ENCODE measurements at places on chromosomes 2 and 18.

DNA sequence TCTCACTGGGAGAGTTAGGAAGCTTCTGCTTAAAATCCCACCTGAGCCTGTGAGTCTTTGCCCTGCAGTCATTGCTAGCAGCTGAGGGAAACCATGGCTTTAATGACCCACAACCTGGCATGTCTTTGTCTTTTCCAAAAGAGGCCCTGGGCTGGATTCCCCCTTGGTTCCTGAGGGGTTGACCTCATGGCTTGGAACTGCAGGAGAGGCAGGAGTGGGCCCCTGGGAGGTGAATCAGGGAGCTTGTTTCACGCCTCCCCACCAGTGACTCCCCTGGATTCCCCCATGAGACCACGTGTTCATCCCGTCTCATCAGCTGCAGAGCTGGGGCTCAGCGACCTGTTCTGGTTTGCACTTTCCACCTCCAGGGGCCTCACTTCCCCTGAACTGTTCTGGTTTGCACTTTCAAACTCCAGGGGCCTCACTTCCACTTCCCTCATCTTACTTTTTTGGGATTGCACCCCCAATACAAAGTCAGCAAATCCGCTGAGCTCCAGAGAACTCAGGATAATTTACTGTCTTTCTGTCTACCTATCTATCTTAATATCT is 58.5 kb upstream of the TMEM18 start:
- no peak for DNase-seq

DNA sequence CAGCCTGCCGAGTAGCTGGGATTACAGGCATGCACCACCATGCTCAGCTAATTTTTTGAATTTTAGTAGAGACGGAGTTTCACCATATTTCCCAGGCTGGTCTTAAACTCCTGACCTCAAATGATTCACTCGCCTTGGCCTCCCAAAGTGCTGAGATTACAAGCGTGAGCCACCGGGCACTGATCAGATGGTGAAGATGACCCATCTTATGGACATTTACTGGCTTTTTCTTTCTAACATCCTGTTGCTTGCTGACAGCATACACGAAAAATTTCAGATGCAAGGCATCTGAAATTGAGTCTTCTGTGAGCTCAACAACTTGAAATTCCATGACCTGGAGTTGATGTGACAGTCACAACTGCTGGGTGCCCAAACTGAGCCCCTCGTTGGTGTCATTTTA is 859.5 kb upstream of the CNTNAP5 start:
- no peak for DNase-seq

DNA sequence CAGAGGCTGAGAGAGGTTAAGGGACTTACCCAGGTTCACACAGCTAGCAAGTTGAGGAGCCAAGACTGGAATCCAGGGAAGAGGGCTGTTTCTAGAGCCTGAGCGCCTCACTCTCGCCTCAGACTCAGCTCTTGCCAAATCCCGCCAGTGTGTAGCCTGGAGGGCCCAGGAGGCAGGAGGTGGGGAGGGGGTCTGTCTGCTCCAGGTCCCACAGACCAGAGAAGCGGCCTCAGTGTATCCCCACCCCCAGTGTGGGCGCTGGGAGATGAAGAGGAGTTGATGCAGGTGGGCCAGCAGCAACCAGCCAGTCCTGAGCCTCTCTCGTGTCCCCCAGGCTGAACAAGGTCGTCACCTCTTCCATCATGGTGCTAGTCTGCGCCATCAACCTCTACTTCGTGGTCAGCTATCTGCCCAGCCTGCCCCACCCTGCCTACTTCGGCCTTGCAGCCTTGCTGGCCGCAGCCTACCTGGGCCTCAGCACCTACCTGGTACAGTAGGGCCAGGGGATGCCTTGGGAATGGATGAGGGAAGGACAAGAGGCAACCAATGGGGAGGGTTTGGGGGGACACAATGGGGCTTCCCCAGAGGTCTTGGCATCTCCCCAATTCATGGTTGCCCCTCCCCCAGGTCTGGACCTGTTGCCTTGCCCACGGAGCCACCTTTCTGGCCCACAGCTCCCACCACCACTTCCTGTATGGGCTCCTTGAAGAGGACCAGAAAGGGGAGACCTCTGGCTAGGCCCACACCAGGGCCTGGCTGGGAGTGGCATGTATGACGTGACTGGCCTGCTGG is 5.2 kb upstream of the CTDSP1 start:
- DNase-seq, result no peak

- DNase-seq, result no peak
Observed at GRCh38 chr18:37322492-37323035, 243.0 kb downstream of the CELF4 start.

DNA sequence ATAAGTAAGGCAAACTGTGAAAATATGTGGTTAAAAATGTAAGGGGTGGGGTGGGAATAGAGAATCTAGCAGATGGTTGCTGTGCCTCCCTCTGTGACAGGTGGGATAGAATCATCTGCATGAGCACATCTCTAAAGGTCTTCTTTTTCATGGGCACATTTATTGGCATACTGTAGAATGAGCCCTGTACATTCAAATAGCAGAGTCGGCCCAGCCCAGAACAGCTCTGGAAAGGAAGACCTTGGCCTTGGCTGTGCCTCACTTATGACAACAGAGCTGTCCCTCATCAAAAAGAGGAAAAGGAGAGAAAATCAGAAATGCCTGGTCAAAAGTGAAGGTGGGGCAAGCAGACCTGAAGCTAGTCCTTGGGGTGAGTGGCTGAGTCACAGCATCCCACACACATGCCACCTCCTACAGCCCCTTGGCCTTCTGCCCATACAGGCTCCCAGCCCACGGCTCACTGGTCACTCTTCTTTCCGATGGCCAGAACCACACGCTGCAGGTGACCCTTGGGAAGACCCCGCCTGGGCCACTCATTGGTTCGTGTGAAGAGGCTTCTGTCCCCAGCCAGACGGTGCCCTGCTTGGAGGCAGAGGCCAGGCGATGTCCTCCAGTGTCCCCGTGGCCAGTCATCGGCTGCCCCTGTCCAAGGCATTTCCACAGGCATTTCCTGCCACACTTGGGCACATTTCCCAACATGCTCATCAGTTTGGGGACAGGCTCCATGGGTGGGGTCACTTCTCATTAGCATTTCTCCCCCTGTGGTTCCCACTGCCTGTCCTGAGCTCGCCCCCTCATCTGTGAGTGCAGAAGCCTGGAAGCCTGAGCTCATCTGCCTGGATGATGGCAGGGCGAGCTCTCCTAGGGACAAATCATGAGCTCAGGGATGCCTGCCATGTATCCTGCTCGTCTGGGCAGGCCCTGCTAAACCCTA is 113.6 kb downstream of the MCFD2 start:
- DNase-seq, result no peak

- no peak for DNase-seq
Observed at GRCh38 chr2:228599297-228599696, 417.8 kb upstream of the SPHKAP start.

DNA sequence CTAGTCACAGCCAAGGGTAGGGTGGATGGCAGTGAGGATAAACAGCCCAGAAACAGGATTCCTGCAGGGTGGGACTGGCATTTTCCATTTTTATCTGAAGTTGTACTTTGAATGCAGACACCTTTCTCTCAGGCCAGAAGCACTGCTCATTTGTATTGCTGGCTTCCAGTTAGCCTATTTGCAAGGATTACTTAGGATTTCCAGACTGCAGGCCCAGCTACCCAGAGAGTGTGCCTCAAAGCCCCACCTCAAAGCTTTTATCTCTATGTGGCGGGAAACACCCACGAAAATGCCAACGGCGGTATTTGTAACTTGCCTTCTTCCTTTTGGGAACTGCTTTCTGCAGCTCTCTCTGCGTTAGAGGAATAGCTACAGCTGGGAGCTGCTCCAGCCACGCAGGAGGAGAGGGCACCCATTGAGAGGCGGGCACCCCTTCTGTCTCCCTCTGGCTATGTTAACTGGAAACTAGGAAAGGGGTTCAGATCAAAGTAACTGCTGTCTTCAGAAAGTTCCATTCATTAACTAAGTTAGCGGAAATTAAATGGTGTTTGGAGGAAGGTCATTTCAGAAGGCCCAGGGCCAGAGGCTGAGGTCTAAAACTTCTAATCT is 144.9 kb downstream of the TGIF1 start:
- no peak for DNase-seq

- no peak for DNase-seq
Observed at GRCh38 chr2:203936535-203936934, at the start of gene ICOS. TSS of gene ICOS (plus strand) at chr2:203936763. CDS start at chr2:203936815, 52 bp downstream.

- DNase-seq, result no peak
Observed at GRCh38 chr2:239318790-239319661, 81.8 kb downstream of the HDAC4 start.

- DNase-seq, result no peak
Observed at GRCh38 chr2:174246944-174247381, 1.4 kb downstream of the OLA1 start.

DNA sequence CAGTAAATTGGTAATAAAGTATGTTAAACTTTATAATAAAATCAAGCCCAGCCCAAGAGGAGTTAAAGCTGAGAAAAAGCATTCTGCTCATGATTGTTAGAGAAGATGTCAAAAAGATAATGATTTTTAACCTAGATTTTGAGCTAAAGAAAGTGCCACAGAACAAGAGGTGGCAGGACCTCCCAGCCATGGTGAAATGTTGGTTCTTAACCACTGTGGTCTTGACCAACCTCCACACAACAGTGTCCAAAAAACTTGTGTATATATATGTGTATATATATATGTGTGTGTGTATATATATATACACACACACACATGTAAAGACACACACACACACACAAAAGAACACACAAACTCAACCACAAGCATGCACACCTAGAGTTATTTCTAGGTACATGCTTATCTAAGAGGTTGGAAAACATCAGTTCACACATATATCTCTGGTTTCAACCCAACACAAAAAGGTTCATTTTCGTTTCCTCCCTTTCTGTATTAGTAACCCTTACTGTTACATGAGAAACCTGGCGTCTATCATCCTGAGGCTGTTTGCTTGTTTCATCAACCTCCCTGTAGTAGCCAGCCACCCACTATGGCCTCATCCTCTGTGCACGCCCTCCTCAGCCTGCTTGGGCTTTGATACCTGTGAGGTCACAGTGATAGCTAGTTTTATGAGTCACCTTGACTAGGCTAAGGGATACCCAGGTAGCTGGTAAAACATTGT is 631.8 kb upstream of the ID2 start:
- DNase-seq, result peak; percentile 23

DNA sequence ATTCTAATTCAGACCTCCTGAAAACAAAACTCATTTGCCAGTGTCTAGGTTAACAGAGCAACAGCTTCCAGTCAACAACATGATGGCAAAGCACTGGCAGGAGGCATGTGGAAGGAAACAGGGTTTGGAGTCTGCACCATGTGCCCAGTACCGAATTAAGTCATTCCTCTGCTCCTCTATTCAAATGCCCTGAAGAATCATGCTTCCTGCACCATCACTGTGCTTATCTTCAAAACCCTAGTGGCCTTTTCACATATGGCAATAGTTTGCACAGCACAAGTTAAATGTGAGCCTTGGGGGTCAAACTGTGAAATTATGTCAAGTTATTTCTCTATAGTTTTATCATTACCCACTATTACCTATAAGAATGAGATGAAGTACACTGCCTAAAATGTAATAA is 75.4 kb upstream of the GRB14 start:
- no peak for DNase-seq

- no peak for DNase-seq
Observed at GRCh38 chr2:128984855-128985254, 666.2 kb upstream of the HS6ST1 start.

DNA sequence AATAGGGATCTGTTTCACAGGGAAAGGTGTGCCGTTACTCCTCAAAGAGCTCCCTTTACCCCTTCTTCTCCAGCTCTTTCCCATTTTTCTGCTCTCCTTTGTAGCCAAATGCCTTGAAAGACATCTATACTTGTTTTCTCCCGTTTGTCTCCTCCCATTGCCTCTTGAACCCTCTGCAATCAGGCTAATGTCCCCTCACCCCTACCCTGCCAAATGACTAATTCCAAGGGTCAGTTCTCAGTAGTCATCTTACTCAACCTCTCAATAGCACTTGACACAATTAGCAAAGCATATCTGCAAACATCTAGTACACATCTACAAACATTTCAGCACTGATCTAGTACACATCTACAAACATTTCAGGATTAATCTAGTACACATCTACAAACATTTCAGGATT is 12.6 kb downstream of the MRO start:
- no peak for DNase-seq

DNA sequence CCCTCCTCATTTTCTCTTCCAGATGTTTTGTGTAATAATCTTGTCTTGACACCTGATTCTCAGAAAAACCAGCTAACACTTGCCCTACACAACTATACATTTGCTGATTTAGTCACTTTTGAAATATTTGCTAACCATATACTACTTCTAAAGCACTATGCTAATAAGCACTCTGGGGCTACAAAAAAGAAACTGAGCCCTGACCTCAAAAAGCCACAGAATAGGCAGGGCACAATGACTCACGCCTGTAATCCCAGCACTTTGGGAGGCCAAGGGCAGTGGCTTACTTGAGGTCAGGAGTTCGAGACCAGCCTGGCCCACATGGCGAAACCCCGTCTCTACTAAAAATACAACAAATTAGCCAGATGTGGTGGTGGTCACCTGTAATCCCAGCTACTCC is 266.0 kb downstream of the RAD51AP2 start:
- no peak for DNase-seq

- no peak for DNase-seq
Observed at GRCh38 chr2:193294371-193294770, 1099.6 kb upstream of the TMEFF2 start.

GRCh38 chr2:136314240-136314639 is 196.3 kb upstream of the CXCR4 start:
- no peak for DNase-seq

- DNase-seq, result no peak
Observed at GRCh38 chr2:168132389-168132788, 115.0 kb downstream of the STK39 start.

DNA sequence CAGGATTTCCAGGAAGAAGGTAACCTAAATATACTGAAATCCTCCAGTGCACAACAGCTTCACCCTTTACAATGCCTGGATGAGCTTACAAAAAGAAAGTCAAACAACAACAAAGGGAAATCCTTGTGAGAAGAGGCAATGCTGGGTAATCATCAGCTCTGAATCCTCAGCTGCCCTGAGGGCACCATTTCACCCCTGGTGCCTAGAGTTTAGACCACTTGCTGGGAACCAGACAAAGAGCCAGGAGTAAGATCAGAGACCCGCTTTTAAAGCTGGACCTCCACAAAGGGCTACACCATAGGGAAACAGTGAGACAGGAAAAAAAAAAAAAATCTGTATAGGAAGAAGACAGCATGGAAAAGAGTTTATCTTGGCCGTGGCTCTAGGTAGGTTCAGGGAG is 97.0 kb downstream of the FOXI3 start:
- DNase-seq, result no peak

DNA sequence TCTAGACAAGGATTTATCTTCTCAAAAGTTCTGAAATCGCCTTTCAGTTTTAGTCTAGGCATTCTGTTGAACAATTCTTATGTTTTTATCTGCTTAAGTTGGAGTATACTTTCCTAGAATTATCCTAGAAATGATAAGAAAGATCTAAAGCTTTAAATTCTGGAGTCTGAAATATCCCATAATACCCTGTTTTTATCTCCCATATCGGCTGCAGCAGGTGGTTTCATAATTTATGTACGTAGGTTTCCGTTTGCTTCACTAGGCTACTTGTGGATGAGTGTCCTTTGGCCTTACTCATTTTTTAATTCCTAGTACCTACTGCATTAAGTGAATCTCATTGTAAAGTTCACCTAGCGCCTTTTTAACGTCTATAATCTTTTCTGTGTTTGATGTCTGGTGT is 58.5 kb upstream of the MGAT5 start:
- no peak for DNase-seq

- no peak for DNase-seq
Observed at GRCh38 chr2:135882415-135882814, 6.2 kb upstream of the MCM6 start.

- peak; percentile 47 for DNase-seq
Observed at GRCh38 chr2:88690591-88691338, 708 bp upstream of the RPIA start.

GRCh38 chr2:1692342-1692741 is 52.0 kb downstream of the PXDN start:
- DNase-seq, result no peak

- no peak for DNase-seq
Observed at GRCh38 chr18:7678801-7679200, 111.7 kb downstream of the PTPRM start.

All from stimulated activated CD4-positive, alpha-beta T cell treated with anti-CD3 and anti-CD28 coated beads, Interleukin-12 subunit alpha, Interleukin-12 subunit beta, amount 100 ng/mL, for 4 hours (primary cell).